Fibroblast of the aortic adventitia (primary cell): ENCODE measurements at places on chromosomes 1 and 21.

GRCh38 chr1:20377516-20378270 is 87.0 kb downstream of the VWA5B1 start:
- DNase-seq, result no peak

GRCh38 chr1:231165371-231165770 is 3.5 kb downstream of the TRIM67 start:
- no peak for DNase-seq

DNA sequence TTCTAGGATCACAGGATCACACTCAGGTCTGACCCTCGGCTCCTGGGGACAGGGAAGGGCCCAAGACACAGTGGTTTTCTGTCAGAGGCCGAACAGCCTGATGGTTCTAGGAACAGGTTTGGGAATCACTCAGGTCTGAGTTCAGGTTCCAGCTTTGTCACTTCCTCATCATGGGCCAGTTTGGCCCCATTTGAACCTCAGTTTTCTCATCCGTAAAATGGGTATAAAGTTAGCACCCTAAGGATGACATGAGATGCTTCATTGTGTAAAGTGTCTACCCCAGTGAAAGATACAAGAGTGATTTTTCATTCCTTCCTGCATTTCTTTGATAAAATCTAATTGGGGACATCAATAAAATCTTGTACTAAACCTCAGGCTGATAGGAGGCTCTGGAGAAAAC is 11.2 kb upstream of the ACTL8 start:
- no peak for DNase-seq

DNA sequence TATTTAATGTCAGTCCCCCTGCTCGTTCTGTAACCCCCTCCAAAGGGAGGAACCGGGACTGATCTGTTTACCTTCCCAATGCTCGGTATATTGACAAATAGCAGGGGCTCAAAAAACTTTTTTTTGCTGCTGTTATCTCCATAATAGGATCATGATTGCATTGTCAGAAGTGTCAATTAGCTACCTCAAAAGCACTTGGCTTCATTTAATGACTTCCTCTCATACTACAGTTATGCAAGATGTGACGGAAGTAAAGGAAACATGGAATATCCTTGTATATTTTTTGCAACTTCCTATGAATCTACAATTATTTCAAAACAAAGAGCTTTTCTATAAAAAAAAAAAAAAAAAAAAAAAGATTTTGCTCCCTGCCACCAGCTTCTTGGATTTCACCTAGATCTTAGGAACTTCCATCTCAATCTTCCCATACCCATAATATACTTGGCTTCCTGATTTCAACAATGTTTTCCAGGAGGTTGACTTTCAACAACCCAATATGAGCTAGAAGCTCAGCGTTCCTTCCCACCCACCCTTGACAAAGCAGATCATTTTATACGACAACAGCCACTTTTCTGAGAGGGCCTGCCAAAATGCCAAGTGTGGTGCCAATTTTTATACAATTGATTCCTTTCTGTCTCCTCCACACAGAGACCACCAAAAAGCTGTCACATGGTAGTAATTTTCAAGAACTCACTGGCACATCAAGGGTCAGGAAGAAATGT is 71.7 kb downstream of the SETD4 start:
- DNase-seq, result no peak
